ENCODE measurements at places on chromosomes 7 and 10.

GRCh38 chr7:32481176-32481575, 9.0 kb downstream of the LSM5 start:
- DNase-seq, result no peak

DNA sequence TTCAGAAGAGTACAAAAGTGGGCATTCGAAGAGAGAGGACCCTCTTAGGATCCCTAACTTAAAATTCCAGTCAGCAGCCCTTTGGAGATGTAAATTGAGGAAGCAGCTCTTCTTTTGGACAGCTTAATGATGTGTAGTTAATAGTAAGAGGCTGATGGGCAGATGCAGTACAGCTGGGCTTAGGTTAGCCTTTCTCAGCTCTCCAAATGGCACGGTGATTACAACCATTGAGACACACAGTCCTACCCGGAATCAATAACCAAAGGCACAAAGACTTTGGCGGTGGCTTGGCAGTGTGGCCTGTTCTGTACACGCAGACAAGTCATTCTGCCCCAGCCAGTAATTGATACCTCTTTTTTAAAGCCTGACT, 26.8 kb downstream of the GAD2 start:
- DNase-seq, result no peak

- DNase-seq, result no peak
These were observed 22.2 kb downstream of the TSPAN15 start for GRCh38 chr10:69473304-69473990.

DNA sequence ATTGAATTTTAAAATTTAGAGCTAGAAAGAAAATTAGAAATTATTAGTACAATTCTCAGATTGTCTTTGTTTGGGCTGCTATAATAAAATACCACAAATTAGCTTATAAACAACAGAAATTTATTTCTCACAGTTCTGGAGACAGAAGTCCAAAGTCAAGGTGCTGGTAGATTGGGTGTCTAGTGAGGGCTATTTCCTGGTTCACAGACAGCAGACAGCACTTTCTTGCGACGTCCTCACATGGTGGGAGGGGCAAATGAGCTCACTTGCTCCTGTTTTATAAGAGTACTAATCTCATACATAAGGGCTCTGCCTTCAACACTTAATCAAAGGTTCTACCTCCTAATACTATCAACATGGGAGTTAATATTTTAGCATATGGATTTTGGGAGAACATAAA, 134.1 kb downstream of the MDFIC start:
- DNase-seq, result no peak

- peak; percentile 92 for DNase-seq
These were observed 2.6 kb downstream of the LDB1 start for GRCh38 chr10:102117391-102118159.

DNA sequence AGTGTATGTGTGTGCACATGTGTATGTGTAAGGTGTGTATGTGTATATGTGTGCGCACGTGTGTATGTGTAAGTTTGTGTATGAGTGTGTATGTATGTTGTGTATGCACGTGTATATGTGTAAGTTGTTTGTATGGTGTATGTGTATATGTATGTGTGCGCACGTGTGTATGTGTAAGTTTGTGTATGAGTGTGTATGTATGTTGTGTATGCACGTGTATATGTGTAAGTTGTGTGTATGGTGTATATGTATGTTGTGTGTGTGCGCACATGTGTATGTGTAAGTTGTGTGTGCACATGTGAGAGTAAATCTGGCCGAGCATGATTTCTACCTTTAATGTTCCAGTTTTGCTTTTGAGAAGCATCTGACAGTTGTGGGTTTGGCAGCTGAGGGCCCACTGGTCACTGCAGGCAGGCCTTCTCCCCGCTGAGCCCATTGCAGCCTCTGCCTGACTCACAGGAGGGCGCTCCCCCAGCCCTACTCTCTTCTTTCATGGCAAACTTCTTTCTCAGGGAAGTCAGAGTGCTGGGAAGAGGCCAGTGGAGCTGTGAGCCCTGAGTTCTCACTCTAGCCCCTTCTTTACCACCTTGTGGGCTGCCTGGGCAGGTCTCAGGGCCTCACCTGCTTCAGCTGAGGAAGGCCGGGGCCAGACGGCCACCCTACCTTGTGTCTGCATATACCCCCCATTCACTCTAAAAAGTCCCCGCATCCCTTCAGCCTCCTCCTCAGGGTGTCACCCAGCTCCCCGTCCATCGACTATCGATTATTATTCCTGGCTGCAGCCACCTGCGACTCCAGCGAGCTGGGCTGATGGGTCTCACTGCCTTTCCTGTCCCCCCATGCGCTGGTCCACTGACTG, 11.2 kb downstream of the WDR86 start:
- no peak for DNase-seq

GRCh38 chr7:151607464-151607867, 87.8 kb upstream of the RHEB start:
- DNase-seq, result no peak

- DNase-seq, result no peak
These were observed 15.6 kb downstream of the ARHGAP22 start for GRCh38 chr10:48589266-48589665.

Data from head of caudate nucleus (tissue), 42 donors.